Lung (tissue), 17 donors: ENCODE measurements at places on chromosomes 1 and 21. TPM values are rescaled to one million over a fixed set of nuclear protein-coding genes. Genes with fewer than 3 reads are reported as not detected.

DNA sequence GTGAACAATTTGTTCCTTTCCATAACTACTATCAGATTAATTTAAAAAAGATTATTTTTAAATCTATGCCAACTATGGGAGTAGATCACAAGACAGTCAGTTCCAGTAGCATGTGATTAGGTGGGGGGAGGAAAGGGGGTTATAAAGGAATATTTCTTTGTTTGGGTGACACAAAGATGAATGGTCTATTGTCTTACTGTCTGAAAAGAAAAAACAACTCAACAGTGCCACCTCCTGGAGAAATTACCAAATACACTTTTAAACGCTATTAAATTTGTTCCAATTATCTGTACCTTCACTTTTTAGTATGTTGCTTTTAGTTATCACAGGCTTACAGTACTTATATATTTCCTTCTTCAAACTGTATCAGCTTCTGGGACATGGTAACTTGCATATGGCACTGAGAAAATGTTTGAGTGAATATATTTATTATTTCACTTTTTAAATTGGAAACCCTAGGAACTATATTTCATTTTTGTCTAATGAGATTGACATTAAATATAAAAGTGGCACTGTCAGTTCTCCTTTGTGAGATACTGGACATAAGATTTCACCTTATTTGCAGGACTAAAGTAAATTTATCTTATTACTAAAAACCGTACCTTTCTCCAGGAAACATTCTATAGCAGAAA, 1.7 kb upstream of the SORT1 start:
- no peak overlapping the region for H3K4me3 ChIP-seq
- no peaks in the 10 kb centered on the region for H3K27me3 ChIP-seq
- DNase-seq, result peak; percentile 83
- H3K36me3 ChIP-seq, result peaks cover 7% of the 10 kb centered on the region
- peaks cover 1% of the 10 kb centered on the region for H3K4me1 ChIP-seq

DNA sequence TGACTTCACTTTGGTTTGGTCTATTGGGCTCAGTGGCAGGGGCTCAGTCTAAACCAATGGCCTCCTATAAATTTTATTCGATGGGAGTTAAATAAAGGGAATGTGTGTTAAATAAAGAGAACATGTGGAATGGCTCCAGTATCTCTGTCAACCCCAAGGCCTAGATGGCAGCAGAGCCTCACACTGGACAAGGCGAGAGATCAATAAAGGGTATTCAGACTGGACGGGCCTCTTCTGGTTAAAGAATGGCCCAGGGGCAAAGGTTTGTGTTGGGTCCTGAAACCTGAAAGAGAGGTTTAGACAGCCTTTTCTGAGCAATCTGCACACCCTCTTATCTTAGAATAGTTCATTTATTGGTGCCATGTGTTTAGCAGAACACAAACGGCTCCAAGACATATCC, 34.7 kb downstream of the SH3BP5L start:
- no peaks in the 10 kb centered on the region for H3K36me3 ChIP-seq
- DNase-seq, result no peak
- no peaks in the 10 kb centered on the region for H3K4me1 ChIP-seq
- H3K27me3 ChIP-seq, result no peaks in the 10 kb centered on the region

GRCh38 chr1:185535621-185536020, 198.6 kb upstream of the HMCN1 start:
- no peaks in the 10 kb centered on the region for H3K36me3 ChIP-seq
- H3K27me3 ChIP-seq, result no peaks in the 10 kb centered on the region
- DNase-seq, result no peak
- H3K4me3 ChIP-seq, result no peak overlapping the region
- no peak overlapping the region for H3K27ac ChIP-seq
- H3K4me1 ChIP-seq, result no peaks in the 10 kb centered on the region

GRCh38 chr1:91021686-91022517, at the start of gene ZNF644:
Gene ZNF644, minus strand, starts transcription at chr1:91022035. Its CDS starts 39,682 bp downstream, at chr1:90982353.
- no peaks in the 10 kb centered on the region for H3K36me3 ChIP-seq
- H3K4me3 ChIP-seq, result peak within 1 kb of the TSS; percentile 87
- DNase-seq, result peak; percentile 94

- H3K27me3 ChIP-seq, result no peaks in the 10 kb centered on the region
- DNase-seq, result no peak
- no peak overlapping the region for H3K27ac ChIP-seq
- H3K36me3 ChIP-seq, result no peaks in the 10 kb centered on the region
Observed at GRCh38 chr1:41344708-41345159, 16.5 kb upstream of the FOXO6 start.

DNA sequence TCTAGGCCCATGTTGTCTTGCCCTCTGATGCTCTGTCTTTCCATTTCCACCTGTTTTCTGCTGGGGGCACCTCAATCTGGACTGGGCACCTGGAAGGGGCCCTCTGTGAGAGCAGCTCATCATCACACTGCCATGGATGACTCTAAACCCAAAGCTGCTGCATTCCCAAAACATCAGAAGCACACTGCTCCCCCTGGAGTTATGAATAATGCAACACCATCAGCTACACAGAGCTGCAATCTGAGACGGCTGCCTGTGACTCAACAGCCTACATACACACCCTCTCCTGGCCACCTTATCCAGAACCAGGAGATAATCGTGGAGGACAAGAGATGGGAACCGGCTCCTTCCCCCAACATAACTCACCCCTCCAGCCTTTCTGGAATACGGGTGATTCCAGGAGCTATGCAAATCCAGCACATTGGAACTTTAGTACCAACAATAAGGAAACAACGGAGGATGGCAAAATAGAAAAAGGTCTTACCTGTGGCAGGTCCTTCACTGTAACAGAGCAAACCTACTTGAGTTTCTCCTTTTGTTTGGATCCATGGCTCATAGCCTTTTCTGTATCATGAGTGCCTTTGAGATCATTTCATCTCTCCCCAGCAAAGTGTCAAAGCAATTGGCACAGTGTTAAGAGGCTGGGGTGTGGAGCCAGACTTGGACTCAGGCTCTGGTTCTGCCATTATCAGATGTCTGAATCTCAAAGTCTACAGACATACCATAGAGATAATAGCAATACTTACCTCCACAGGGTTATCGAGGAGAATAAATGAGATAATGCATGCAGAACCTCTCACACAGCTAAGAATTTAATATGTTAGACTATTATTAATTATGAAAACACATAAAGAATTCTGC, 29.3 kb downstream of the AK2 start:
- H3K4me1 ChIP-seq, result peaks cover 22% of the 10 kb centered on the region
- peak; percentile 53 for DNase-seq
- H3K36me3 ChIP-seq, result peaks cover 10% of the 10 kb centered on the region
- H3K27me3 ChIP-seq, result no peaks in the 10 kb centered on the region
- peak overlapping the region; percentile 66 for H3K27ac ChIP-seq
- H3K4me3 ChIP-seq, result no peak overlapping the region

- no peak overlapping the region for H3K4me3 ChIP-seq
- no peaks in the 10 kb centered on the region for H3K36me3 ChIP-seq
- H3K27ac ChIP-seq, result no peak overlapping the region
Observed at GRCh38 chr1:41673378-41673777, 188.9 kb upstream of the EDN2 start.

GRCh38 chr21:23593582-23593981, 2013.7 kb downstream of the MRPL39 start:
- no peaks in the 10 kb centered on the region for H3K36me3 ChIP-seq
- no peak overlapping the region for H3K4me3 ChIP-seq
- no peak overlapping the region for H3K27ac ChIP-seq
- H3K4me1 ChIP-seq, result no peaks in the 10 kb centered on the region
- no peak for DNase-seq
- H3K27me3 ChIP-seq, result no peaks in the 10 kb centered on the region

DNA sequence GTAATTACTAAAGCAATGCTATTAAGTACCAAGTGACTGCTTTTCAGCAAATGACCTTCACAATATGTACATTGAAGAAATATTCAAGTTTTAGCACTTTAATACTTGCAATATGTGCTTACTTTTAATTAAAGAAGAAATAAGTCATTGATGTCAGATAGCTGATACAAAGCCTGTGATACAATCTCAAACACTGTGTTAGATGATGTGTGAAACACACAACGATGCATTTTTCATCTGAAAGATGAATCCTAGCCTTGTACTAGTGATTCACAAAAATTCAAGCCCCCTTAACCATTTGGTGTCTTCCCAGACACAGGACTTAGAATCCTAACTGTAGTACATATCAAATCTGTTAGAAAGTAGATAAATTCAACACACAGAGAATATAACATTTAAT, 724.1 kb upstream of the ADAMTS5 start:
- H3K4me3 ChIP-seq, result no peak overlapping the region
- no peak for DNase-seq
- H3K36me3 ChIP-seq, result no peaks in the 10 kb centered on the region
- H3K27ac ChIP-seq, result no peak overlapping the region

DNA sequence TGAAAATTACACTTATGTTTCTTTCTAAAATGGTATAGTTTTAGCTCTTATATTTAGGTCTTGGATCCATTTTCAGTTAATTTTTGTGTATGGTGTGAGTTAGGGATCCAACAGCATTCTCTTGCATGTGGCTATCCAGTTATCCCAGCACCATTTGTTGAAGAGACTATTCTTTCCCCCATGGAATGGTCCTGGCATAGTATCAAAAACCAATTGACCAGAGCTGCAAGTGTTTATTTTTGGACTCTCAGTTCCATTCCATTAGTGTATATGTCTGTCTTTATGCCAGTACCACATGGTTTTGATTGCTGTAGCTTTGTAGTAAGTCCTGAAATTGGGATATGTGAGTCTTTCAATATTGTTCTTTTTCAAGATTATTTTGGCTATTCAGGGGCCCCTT, 14.3 kb downstream of the TTLL10 start:
- no peak overlapping the region for H3K27ac ChIP-seq
- H3K4me3 ChIP-seq, result no peak overlapping the region
- H3K36me3 ChIP-seq, result no peaks in the 10 kb centered on the region
- H3K27me3 ChIP-seq, result no peaks in the 10 kb centered on the region
- no peaks in the 10 kb centered on the region for H3K4me1 ChIP-seq

- H3K4me1 ChIP-seq, result no peaks in the 10 kb centered on the region
- peak overlapping the region; percentile 5 for H3K27ac ChIP-seq
- peaks cover 6% of the 10 kb centered on the region for H3K36me3 ChIP-seq
Observed at GRCh38 chr1:46643368-46643775, 24.8 kb downstream of the ATPAF1 start.

The UBE2U gene
- not detected for total RNA-seq
